Cardiac fibroblast (primary cell): ENCODE measurements at places on chromosomes 16 and 17.

- no peak for DNase-seq
Measured at GRCh38 chr17:80523956-80524712, 20.5 kb upstream of the RPTOR start.

- peak; percentile 89 for DNase-seq
Measured at GRCh38 chr16:21156767-21157467, 1.6 kb upstream of the LDAF1 start.

- no peak for DNase-seq
Measured at GRCh38 chr16:65415460-65415859, 293.6 kb upstream of the CDH11 start.

DNA sequence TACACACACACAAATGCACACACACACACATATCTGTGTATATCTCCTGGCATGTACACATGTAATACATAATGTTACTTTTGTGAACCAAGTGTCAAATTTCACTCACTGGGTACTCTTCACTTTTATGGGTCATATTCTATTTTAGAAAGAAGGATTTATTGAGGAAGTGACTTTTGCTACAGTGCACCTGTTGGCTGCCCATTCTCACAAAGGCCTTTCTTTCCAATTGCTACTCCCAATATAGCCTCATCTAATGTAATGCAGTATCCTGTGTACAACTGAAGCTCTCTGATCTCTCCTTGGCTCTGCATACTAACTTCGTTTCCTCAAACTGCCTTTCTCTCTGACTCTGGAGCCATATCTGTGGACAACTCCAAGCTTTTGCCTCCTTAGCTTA, 107.5 kb downstream of the ABCA8 start:
- no peak for DNase-seq

DNA sequence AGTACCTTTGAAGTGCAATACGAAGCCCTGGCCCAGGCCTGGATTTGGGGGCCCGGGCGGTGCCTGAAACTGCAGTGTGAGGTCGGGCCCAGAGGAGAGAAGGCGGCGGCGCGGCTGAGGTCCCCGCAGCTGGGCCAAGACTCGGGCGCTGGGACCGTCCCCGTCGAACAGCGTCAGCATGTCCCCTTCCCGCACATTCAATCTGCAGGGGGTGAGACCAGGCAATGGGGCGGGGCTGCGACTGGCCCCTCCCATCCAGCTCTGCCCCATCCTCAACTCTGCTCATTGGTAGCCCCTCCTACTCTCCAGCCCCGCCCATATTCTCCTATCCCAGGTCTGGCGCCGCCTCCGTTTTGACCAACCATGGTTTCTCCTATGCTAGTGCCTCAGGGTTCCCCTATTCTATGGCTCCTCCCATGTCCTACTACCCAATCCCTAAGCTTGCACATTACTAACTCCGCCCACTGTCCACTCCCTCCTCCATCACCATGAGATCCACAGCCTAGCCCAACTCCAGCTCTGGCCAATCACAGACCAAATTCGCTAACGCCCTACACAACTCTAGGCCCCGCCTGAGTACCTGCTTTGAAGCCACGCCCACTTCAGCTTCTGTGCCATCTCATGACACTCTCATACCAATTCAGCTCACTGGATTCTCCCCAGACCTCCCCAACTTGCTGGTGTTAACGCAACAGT, 14.4 kb upstream of the CDIPT start:
- DNase-seq: peak; percentile 35

- no peak for DNase-seq
Measured at GRCh38 chr16:62363501-62363900, 327.3 kb upstream of the CDH8 start.

- no peak for DNase-seq
Measured at GRCh38 chr17:78117027-78117981, 11.3 kb downstream of the TMC6 start.

DNA sequence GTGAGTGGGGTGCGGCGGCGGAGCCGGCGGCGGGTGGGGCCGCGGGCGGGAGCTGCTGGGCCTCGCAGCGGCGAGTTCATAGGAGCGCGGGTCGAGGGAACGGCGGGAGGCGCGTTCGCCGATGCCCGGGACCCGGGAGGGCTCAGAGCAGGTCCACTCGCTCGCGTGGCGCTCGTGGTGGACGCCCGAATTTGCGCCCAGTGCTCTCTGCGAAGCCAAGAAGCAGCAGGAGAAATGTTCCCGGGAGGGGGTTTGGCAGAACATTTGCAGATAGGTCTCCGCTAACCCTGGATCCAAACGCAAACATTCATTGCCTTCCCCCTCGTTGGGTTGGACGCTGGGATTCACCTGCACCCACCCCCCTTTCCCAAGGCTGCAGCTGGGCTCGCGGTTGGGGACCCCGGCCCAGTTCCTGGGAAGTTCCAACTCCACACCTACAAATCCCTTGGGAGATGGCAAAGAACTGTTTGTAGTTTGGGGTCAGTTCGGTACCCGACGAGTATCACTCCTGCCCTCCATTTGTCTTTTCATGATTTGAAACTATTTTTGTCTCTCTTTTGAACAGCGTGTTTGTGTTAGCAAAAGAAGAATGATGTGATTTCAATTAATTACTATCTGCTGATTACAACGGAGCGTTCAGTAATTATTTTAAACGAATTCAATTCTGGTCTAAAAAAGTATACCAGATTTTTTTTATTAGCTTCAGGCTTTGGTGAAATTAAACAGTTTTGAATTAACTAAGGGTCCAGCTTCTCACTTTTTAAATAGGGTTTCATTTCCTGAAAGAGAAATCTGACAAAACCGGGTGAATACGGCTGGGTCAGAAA, 2.3 kb downstream of the NTN1 start:
- no peak for DNase-seq

GRCh38 chr16:6345090-6345489, 987.6 kb upstream of the RBFOX1 start:
- DNase-seq: no peak

GRCh38 chr16:50547340-50548124, 664 bp upstream of the NKD1 start:
- no peak for DNase-seq

DNA sequence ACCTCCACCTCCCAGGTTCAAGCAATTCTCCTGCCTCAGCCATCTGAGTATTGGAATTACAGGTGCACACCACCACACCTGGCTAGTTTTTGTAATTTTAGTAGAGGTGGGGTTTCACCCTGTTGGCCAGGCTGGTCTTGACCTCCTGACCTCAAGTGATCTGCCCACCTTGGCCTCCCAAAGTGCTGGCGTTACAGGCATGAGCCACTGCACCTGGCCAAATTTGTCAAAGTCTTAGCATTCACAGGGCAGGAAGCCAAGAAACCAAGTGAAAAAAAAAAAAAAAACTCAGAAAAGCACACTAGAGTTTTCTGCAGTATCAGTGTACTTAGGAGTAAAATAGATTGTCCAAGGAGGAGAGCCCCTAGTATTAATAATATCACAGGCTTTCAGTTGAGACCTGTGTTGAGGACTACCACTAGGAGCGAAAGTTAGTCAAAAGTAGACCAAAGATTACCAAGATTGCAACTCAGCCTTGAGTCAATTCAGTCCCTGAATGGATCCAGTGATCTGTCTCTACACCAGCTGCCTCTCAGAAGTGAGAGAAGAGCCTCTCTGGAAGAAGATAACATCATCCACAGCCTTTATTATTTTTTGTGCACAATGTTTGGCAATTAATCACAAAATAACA, 159.7 kb downstream of the CEP112 start:
- DNase-seq: no peak

DNA sequence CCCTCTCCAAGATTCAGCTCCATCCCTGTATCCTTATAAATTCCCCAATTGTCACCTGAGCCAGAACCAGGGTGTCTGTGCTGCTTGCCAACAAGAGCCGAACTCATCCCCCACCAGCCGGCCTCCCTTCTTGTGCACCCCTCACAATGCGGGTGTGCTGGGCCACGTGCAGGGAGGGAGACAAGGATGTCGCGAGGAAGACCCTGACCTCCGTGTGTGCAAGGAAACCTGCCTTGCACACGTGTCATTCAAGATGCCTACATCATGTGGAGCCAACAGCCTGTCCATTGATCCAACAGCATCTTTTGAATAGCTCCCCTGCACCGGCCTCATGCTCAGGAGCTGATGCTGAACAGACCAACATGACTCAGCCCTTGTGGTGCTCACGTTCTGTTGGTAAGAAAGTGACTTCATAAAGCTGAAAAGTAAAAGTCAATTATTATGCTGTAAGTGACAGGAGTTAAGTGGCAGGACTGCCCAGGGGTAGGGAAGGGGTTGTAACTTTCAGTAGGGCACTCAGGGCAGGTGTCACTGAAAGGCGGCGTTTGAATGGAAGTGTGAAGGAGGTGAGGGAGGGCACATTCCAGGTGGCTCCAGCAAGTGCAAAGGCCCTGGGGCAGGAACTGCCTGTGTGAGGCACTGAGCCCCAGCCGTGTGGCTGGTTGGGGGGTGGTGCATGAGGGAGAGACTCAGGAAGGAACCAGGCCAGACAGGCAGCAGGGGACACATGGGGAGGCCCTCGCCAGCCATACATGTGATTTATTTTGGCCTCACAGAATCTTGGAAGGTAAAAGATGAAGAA, 302.2 kb downstream of the FOXL1 start:
- peak; percentile 17 for DNase-seq

DNA sequence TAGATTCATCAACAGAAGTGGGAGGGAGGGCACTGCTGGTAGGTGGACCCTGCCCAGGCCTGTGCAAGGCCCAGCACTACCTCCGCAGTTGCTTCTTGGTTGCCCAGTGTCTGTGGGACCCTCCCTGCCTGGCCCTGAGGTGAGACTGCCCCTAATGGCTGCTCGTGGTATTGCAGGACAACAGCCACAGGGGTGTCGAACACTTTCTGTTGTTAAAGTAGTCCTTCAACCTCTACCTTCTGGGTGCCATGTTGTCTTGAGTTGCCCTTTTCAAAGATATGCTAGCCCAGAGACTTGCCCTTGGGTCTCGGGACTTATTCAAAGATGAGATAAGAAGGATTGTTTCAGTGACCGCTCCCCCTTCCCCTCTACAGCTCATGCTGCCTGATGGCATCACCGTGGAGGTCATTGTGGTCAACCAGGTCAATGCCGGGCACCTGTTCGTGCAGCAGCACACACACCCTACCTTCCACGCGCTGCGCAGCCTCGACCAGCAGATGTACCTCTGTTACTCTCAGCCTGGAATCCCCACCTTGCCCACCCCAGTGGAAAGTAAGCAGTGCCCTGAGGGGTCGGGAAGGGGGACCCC, 29.1 kb downstream of the AKAP1 start:
- no peak for DNase-seq

DNA sequence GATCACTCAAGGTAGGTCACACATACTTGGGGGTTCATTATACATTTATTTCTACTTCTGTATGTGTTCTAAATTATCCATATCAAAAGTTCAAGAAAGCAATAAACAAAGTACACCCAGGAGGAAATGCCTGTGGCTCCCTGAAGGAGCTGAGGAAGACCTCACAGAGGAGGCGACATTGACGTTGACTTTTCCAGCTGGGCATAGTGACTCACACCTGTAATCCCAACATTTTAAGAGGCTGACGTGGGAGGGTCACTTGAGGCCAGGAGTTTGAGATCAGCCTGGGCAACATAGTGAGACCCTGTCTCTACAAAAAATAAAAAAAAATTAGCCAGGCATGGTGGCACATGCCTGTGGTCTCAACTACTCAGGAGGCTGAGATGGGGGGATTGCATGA, 16.3 kb downstream of the ITGAD start:
- DNase-seq: peak; percentile 51

- DNase-seq: no peak
Measured at GRCh38 chr16:16113076-16113475, 110.2 kb downstream of the ABCC6 start.

DNA sequence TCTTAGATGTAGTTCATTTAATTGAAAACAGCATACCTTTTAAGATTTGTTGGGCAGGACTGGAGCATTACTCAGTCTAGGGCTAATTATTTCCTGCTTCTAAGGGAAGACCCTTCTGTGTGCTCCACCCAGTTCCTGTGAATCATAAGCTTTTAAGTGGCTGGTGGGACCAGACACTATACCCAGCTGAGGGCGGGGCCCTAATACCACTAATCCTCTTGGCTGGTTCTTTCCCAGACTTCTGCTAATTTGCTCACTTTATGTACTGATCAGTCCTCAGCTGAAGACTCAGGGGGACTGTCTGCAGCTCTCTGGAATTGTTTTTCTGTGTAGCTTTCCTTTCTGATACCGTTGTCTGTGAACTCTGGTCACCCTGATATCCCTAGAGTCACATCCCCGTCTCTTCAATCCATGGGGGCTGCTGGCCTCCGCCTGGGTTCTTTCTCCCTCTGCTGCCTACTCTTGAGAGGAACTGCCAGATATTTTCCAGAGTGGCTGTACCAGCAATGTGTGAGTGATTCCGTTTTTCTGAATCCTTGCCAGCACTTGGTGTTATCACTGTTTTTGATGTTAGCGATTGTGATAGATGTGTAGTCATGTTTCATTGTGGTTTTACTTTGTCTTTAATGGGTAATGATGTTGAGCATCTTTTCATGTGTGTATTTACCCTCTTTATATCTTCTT, 35.1 kb downstream of the MFSD11 start:
- DNase-seq: peak; percentile 87

DNA sequence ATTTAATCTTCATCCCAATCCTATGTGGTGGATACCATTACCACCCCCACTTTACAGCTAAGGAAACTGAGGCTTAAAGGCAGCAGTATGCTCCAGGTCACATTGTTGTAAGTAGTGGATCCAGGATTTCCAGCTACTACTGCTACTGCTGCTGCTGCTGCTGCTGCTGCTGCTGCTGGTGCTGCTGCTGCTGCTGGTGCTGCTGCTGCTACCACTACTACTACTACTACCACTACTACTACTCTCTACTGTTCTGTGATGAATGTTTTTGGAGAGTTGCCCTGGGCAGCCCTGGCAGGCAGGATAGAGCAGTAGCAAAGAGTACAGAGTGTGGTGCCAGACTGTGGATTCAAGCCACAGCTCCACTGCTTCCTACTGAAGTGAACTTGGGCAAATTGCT, 49.3 kb upstream of the SLC12A3 start:
- no peak for DNase-seq

DNA sequence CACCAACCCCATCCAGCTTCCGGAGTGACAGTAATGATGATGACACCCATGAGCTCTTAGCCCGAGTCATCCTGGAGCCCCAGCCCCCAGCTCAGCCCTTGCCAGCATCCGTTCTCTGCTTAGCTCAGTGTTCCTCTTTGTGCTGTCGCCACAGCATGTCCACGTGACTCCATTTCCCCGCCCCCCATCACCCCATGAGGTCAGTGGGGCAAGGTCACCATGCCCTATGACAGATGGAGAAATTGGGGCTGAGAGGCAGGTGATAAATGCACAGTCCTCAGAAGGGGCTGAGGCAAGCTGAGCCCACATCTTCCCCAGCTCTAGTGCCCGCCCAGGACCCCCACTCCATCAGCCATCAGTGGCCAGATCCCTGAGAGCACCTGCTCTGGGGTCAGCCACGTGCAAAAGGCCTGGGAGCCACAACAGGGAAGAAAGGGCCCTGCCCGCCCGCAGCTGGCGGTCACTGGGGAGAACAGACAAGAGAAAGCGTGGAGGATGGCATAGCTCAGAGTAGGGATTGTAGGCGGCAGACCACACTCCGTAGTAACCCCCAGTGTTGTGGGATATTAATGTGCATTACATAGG, 17.1 kb downstream of the ITGB4 start:
- peak; percentile 46 for DNase-seq
